CD8-positive, alpha-beta T cell (primary cell): ENCODE measurements at places on chromosomes 3 and 15.

DNA sequence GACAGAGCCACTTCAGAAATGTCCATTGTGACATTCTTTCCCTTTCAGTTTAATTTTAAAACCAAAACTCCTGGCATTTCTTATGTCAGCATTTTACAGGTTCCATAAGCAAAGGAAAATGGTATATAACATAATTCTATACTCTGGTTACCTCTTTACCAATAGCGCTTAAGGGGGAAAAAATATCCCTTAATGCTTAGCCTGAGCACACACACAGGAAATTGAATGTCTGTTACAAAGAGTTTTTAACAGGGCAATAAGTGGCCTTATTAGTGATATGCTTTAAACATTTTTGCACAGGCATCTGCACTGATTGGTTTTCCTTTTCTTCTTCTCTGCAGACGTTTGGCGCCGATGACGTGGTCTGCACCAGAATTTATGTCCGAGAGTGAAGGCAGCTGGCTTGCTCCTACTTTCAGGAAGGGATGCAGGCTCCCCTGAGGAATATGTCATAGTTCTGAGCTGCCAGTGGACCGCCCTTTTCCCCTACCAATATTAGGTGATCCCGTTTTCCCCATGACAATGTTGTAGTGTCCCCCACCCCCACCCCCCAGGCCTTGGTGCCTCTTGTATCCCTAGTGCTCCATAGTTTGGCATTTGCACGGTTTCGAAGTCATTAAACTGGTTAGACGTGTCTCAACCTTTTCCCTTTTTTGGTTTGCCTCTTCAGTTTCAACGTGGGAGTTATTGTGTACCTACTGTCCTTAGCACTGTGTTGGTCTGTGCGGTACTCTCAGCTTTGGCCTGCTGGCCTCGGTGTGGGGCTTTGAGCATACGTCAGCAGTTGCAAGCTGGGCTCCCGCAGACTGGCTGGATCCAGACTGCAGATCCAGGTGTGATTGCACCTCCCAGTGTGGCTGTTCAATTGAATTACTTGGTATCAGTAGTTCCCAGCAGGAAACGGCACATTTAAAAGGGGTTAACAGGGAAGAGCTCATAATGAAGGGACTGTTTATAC lies 7.7 kb downstream of the CRABP1 start:
- DNase-seq, result no peak

- no peak for DNase-seq
These were observed 91.6 kb upstream of the KLHL25 start for GRCh38 chr15:85886309-85886811.

GRCh38 chr3:70488131-70488530 lies 175.7 kb upstream of the MDFIC2 start:
- DNase-seq, result no peak

GRCh38 chr15:26630857-26631256 lies 142.0 kb downstream of the GABRB3 start:
- DNase-seq, result no peak

DNA sequence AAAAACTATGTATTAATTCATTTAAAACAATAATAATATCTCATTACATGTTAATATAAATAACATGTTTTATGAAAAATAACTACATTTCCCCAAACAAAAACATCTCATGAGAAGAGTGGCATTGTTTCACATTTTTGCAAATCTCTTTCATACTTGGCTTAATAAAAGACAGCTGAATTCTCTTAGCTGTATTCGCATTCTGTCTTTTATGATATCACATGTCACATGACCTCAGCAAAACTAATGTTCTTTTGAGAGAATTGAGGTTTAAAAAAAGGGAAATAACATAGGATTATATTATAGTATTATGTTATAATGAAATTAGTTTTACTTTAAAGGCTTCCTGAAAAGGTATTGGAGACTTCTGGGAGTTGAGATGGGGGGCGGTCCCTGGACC lies 48.4 kb upstream of the SPPL2A start:
- DNase-seq, result no peak

GRCh38 chr15:92409521-92409920 lies 15.8 kb downstream of the ST8SIA2 start:
- DNase-seq, result no peak

GRCh38 chr3:42704136-42704841 lies 1.7 kb upstream of the HHATL start:
- DNase-seq, result no peak

DNA sequence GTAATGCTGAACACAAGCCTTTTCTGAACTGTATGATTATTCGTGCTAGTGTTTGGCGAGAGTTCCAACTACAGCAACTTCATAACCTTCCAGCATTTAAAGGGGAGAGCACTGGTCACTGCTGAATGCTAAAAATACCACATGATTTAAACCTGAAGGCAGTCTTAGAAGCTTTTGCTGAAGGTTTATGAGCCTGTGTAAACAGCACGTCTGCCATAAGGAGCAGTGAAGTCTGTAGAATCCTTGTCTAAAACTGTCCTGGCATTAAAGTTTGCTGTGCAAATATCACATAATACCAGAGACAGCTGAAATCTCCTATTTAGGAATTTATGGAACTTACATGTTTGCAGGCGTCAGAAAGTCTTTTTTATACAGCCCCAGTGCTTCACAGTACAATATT lies 5.9 kb downstream of the SATB1 start:
- DNase-seq, result no peak

- DNase-seq, result no peak
These were observed 48.5 kb upstream of the RASGRP1 start for GRCh38 chr15:38613085-38613484.

DNA sequence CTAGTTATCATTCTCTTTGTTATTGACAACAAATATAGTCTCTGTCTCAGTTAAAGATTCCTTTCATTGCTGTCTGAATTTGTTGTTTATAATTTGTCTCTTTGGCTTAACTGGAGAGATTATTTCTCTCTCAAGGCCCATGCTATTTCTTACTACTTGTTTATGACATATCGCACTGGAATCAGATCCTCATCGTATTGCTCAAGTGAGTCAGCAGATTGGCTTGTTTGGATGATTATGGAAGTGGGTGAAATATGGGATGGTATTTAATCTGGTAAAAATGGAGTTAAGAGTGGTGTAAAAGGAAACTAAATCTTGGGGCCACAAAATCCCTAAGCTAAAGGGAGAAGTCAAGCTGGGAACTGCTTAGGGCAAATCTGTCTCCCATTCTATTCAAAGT lies 613.1 kb downstream of the SI start:
- DNase-seq, result no peak
